NCI-H2029 treated with DMSO at 0.1 percent for 48 hours (cell line): ENCODE measurements at places on chromosomes 3 and 15.

GRCh38 chr15:78457101-78457500 is 19.1 kb downstream of the IREB2 start:
- DNase-seq = peak; percentile 46

DNA sequence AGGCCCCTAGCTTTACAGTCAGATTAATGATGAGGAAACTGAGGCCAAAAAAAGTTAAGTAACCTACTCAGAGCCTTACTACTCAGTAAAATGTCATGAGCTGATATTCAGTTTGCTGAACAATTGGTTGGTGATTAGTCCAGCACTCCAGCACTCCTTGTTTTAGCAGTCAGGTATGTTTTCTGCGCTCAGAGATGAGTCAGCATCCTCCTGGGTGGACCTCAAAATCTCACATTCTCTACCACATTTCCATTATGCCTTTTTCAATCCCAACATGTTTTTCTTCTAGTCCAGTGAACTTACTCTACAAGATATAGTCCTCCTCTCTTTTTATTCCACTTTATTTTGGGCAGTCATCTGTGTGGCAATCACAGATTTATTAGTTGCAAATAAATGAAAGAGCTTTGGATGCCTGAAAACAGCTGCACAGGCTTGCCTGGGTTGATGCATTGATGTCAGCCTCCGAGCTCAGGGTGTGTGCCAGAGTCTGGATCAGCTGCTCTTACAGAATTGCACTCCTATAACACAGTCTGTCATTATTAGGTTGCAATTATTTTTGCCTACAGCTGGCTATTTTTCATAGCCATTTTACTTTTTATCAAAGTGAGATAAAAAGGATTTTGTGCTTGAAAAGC is 133.2 kb downstream of the ARPP21 start:
- no peak for DNase-seq

- no peak for DNase-seq
Observed at GRCh38 chr3:44981751-44982150, 5.7 kb downstream of the EXOSC7 start.

DNA sequence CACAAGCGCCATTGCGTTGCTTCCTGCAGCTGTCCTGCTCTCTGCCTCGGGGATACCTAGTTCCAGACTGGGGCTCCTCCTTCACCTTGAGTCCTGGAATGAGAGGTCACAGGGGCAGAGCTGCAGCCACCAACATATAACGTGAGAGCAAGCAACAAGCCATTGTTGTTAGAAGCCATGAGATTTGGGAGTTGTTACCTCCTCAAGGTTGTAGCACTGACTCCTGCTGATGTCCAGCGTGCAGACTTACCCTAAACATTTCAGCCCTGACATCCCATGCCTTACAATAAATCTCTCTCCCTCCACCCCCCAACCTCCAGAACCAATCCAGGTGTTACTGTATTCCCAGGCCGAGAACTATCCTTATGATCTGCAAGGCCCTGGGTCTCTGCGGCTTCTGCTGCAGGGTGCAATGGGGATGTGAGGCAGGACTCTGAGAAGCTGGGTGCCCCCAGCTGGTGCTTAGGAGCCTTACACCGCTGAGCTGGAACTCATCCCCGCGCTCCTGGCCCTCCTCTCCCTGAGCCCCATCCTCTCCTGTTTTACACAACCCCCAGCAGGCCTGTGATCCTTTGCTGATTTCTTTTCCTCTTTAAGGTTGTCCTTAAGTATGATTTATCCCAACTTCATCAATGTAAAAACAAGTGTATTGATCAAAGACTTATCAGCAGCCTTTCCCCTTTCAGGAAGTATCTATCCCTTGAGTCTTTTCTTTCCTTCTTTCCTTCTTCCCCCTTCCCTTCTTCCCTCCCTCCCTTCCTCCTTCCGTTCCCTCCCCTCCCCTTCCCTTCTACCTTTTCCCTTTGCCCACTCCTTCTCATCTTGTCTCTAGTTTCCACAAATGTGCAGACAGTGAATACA is 84.2 kb upstream of the ABHD2 start:
- DNase-seq = no peak

DNA sequence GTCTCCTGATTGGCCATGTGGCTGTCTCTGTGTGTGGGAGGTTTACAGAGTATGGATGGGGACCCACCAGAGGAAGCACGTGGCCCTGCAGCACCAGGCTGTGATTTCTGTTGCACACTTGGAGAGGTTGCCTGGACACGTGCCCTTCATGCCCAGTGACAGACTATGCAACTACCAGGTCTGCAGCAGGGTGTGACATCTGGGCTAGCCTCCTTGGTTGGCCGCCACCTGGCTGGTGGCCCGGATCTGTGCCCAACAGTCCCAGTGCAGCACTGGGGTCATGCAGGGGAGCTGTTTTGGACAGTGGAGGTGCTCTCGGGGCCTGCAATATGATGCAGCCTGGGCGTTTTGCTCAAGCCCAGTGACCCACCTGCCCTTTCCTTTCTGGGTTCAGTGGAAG is 212.5 kb downstream of the UBE3A start:
- no peak for DNase-seq

- no peak for DNase-seq
Observed at GRCh38 chr3:186303965-186304364, 58.1 kb downstream of the DGKG start.

- DNase-seq = no peak
Observed at GRCh38 chr15:49131403-49131802, 24.0 kb downstream of the COPS2 start.

DNA sequence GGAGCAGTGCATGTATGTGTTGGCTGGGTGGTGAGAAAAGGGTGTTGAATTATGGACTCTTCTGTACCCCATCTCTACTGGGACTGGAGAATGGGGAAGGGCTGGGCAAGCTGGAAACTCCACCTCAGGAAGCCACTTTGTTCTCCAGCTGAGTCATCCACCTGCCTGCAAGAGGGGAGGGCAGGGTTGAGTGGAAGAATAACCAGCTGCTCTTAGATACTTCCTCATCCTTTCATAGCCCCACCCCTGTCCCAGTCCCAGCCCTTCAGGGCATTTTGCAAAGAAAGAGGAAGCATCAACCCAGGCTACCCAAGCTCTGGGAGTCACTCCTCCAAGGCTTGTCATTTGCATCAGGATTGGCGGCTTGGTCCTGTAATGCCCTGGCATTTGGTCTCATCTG is 33.1 kb downstream of the RAB11A start:
- no peak for DNase-seq

DNA sequence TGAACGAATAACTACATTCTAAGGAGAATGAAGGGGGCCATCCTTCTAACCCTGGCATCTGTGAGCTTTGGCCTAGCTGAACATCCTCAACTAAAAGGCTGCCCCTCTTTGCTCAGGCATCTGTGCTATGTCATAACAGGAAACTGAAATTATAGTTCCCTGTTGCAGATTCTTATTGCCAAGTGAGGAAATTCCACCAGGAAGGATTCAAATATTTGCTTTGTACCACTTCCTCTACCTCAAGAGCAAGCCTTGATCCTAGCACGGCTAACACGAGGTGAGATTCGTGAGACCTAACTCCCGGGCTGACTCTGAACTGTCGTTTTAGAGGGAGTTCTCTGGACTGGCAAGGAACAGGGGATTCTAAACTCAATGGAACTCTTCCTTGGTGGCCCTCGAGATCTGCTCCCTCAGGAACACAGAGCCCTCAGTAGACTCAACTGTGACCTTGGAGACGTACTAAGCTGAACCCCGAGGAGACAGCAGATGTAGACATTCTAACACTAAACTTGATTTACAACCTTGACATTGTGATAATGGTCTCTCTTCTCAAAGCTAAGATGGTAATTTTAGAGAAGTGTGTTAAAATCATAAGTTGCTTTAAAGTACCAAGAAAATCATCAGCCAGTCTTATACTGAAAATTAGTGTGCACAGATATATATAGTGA is 4.2 kb downstream of the SPG21 start:
- no peak for DNase-seq

DNA sequence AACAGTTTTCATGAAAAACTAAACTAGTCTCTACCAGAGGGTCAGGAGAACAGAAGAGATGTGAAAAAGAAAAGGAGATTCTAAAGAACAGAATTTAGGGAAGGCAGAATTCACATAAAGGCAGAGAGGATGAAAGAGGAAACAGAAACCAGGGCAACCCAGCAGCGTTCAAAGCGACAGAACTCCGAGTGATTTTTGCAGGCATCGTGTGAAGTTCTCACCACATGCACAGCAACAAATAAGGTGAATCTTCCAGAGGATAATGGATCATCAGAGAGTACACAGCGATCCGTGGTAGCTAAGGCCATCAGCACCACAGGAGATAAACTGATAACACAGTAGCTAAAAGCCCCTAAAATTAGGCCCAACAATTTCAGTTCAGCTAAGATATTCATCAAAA is 250.8 kb upstream of the THBS1 start:
- DNase-seq = no peak

- DNase-seq = no peak
Observed at GRCh38 chr3:62451211-62451887, 78.0 kb upstream of the FEZF2 start.

DNA sequence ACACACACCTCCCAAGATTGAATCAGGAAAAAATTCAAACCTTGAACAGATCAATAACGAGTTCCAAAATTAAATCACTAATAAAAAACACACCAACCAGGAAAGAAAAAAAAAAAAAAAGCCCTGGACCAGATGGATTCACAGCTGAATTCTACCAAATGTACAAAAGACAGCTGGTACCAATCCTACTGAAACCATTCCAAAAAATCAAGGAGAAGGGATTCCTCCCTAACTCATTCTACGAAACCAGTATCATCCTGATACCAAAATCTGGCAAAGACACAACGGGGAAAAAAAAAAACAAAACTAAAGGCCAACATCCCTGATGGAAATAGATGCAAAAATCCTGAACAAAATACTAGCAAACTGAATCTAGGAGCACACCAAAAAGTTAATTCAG is 54.4 kb upstream of the SLC12A8 start:
- no peak for DNase-seq

GRCh38 chr3:150412561-150413231 is 4.6 kb downstream of the TSC22D2 start:
- DNase-seq = peak; percentile 4

- DNase-seq = no peak
Observed at GRCh38 chr3:21140785-21141184, 610.2 kb downstream of the ZNF385D start.

GRCh38 chr15:61084944-61085367 is 144.1 kb downstream of the RORA start:
- DNase-seq = no peak

GRCh38 chr3:172678068-172678467 is 32.8 kb downstream of the NCEH1 start:
- no peak for DNase-seq

- DNase-seq = no peak
Observed at GRCh38 chr3:182028081-182028480, 316.4 kb downstream of the SOX2 start.
